ENCODE measurements at places on chromosomes 4 and X.
A peak's percentile ranks its signal among the peaks of the same experiment; 100 is the strongest.

GRCh38 chr4:87268411-87268810 lies 48.0 kb upstream of the KLHL8 start:
- no peak for DNase-seq

DNA sequence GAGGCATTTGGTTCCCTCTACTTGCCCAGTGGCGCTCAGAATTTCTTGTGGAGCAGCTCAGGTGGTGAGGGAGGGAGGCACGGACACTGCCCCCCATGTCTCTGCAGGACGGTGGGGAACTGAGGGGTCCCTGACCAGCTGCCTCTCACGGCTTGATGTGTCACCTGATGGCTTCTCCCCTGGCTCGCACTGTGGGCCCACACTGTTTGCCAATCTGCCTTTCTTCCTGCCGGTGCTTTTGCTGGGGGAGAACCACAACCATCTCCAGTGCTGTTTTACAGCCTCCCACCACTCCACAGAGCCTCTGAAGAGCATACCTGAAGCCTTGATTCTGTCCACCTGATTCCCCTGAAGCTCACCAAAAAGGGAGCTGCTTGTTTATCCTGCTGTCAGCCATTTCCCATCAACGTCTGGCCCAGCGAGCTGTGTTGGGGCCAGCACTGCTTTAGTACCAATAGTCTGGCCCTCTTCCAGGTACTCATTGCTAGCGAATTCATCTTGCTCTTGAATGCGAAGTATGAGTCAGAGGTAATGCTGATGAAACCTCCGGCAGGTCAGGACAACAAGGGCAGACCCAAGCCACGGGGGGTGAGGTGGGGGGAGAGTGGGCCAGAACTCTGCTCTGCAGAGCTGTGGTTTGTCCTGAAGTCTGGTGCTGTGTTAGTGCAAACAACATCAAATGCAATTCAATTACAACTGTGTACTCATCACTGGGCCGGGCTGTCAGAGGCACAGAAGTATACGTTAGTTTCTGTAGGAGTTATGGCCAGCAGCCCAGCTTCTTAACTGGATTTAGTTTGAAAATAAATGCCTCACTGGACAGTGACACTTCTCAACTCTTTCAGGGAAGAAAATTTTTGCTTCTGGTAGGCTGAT lies 208.3 kb upstream of the JADE1 start:
- DNase-seq = no peak

DNA sequence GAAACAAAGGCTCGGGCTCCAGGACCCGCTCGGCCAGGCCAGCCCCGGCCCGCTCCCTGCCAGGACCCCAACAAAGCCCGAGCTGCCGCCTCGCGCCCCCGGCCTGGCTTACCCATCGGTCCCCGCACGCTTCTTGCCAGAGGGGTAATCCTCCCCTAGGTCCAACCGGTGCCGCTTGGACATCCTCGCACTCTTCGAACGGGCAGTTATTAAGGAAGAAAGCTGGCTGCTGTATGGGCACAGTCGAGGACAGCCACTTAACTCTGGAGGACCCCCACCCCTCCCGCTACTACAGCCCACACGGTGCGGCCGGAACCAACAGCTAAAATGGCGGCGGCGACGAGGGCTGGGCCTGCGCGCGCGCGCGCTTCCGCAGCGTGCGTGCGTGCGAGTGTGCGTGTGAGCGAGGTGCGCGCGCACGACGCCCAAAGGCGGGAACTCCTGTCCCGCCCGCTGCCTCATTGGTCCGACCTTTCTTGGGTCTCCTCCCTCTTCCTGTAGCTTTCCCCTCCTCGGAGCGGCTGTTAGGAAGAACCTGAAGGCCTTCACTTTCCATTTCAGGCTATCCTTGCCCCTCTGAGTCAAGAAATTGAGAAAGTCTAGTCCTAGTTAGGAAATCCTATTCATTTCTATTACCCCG lies at the start of gene DHX15:
Gene DHX15, minus strand, starts transcription at position 344 of the 640 bp plus-strand sequence. Its CDS starts 161 bp downstream, at position 183.
- DNase-seq = peak; percentile 99

DNA sequence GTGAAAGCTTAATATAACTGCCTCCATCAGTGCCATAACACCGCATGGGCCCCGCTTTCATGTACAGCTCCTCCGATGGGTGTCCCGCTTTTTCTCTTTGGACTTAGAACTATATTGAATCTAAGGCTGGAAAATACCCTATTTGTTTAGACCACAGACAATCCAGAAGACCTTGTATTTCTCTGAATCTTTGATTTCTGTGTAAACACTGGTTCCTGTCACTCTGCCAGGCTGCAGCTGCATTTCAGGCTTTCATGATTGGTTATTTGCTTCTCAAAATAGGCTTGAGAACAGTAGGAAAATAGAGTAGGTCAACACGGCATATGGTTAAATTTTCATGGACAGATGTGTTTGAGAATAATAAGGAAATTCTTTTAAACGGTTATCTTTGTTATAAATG lies 80.0 kb downstream of the NWD2 start:
- no peak for DNase-seq

All from GM23338 (cell line).